ENCODE measurements at places on chromosomes 6 and 20.

DNA sequence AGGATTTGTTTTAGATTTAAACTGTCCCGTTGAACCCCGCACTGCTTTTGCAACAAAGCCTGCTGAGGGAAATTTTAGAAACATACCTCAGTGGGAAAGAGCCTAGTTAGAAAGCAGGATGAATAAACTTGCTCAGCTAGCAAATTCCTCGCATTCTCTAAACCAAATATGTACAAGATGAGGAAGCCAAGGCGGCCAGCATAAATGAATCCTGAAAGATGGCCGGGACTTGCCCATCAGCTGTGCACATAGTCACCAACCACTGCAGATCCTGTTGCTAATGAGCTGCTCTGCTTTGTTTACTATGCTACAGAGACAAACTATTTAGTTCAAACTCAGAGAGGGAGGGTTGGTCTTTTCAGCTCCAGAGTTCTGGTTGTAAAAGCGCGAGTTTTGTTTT is 49.0 kb downstream of the TMEM170B start:
- no peak for DNase-seq

DNA sequence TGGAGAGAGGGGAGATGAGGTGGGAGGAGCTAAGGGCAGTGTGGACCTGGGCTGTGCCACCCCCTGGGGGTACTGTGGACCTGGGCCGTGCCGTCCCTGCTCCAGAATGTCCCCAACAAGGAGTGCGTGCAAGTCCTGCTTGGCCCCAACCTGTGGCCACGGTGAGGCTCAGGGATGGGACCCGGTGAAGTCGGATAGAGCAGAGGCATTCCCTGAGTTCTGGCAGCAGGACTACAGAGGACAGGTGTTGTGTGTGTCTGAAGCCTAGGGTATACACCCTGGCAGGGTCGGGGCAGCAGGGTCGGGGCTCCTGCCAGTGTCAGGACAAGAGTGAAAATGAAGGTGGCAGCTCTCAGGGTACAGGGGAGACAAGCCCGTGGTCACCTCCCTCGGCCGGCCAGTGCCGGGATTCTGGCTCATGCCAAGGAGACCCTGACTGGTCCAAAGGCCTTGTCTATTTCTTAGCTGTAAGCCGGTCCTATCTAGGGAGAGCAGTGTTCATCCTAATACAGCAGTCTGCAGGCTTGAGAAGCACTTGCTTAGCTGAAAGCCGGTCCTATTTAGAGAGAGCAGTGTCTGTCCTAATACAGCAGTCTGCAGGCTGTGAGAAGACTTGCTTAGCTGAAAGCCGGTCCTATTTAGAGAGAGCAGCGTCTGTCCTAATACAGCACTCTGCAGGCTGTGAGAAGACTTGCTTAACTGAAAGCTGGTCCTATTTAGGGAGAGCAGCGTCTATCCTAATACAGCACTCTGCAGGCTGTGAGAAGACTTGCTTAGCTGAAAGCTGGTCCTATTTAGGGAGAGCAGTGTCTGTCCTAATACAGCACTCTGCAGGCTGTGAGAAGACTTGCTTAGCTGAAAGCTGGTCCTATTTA is 95.9 kb downstream of the SMOC2 start:
- no peak for DNase-seq

DNA sequence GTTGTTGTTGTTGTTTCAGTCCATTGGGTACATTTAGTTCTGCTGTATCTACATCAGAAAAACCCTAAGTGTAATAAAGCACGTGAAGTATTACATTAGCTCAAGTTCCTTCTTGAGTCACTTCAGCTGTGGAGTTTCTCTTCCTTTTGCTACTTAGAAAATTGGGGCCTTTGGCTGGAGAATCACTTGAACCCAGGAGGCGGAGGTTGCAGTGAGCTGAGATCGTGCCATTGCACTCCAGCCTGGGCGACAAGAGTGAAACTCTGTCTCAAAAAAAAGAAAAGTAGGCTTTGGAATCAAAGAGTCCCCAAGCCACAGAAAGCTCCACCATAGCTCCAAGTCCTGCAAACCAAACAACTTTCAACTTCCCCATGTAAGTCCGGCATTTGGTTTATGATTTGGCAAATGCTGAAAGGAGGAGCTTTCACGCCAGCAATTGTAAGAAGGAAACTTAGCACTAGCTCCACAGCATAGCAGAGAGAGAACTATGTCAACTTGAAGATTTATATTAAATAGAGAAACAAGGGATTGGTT is 56.5 kb upstream of the RNF144B start:
- no peak for DNase-seq

GRCh38 chr6:128186729-128187128 is 285.9 kb upstream of the THEMIS start:
- DNase-seq, result no peak

DNA sequence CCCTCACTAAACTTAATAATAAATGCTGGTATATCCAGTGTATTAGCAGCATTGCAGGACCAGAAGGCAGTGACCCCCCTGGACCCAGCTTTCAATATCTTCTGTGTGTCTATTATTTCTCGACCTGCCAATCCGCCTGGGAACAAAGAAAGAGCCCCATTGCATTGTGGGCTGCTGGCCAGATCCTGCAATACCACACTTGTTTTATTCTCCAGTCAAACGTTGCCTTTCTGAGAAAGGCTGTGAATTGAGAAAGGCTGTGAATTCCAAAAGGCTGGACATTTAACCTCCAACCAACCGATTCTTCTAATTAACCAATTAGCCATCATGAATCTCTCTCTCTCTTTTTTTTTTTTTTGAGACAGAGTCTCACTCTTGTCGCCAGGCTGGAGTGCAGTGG is 1.5 kb upstream of the MTO1 start:
- DNase-seq, result no peak

DNA sequence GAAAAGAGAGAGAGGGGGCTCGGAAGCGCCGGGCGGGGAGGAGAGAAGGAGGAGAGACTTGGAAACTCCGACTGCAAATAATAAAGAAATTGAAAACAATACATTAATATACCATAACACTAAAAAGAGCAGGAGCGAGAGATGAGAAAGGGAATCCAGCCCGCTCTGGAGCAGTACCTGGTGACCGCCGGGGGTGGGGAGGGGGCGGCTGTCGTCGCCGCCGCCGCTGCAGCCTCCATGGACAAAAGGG is 338 bp downstream of the E2F3 start:
- DNase-seq, result no peak

- DNase-seq, result no peak
Observed at GRCh38 chr6:19465760-19466159, 371.4 kb upstream of the ID4 start.

Data from activated CD8-positive, alpha-beta memory T cell treated with anti-CD3 and anti-CD28 coated beads, Interleukin-2, amount 50 U/mL, for 48 hours (primary cell).